ENCODE measurements at places on chromosomes 5 and 9.
A peak's percentile ranks its signal among the peaks of the same experiment; 100 is the strongest.

GRCh38 chr5:15587916-15588315 lies 87.9 kb downstream of the FBXL7 start:
- DNase-seq = peak; percentile 60

- peak; percentile 77 for DNase-seq
Observed at GRCh38 chr5:78731884-78732283, 83.3 kb upstream of the LHFPL2 start.

DNA sequence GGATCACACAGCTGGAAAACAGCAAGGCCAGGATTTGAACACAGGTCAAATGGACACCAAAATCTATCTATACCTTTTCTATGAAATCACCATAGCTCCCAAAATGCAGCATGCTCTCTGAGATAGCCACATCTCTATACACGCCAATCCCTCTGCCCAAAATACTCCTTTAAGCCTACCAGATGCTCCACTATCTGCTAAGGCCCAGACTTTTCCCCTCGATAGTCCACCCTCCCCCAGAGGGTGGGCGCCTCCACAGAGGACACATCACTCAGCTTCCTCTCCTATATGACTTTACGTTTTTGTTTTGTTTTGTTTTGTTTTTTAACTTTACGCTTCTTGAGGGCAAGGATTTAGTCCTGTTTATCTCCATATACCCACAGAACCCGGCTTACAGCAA lies 46.8 kb downstream of the MTMR12 start:
- no peak for DNase-seq

DNA sequence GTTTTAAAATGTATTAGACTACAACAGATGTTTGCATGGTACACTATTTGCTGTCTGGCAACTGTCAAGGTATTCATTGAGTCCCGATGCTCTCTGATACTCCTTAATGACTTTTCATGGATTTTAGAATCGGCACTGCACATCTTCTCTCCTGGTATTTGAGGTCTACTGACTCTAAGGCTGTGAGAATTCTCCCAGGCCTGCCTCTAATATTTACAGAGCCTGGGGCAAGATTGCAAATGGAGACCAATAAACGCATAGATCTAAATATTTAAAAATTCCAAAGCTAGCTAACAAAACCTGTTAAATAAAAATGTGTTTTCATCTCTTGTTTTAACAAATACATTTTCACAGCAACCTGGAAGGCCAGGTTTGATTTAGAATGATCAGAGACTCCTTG lies 291.4 kb upstream of the RFX3 start:
- no peak for DNase-seq

- DNase-seq = no peak
Observed at GRCh38 chr9:134739660-134739968, 98.0 kb downstream of the COL5A1 start.

DNA sequence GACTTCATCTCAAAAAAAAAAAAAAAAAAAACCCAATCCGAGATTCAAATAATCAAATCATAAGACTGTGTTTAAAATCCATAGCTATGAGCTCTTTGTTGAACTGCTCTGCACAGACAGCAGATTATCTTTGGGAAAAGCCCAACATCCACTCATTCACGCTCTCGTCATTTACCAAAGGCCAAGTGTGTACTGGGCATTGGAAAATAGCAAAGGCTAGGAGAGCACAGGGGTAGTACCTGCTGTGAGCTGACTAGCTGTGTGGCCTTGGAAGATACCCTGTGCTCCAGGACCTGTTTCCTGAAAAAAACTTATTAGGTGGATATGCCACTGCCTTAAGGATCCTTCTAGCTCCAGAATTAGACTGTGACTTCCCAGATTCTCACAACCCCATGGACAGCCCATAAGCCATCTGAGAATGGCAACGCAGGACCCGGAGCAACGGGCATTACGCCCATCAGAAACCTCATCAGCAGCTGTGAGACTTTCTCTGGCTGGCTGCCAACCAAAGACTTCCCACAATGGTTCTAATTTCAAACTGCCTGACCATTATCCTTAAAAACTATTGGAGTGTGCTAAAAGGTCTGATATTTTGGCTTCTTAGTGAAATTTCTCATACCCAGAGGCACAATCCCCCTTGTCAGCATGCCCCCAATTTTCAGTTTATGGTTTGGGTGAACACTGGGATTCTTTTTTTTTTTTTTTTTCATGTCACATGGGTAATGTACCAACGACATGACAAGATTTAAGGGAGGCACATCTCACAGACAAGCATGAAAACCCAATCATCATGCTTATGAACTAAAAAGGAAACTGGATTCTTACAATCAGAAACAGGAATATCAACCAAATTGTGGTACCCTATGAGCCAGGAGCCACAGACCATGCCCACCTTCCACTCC lies 16.8 kb downstream of the SERINC5 start:
- peak; percentile 62 for DNase-seq

GRCh38 chr5:68251386-68251785 lies 35.8 kb downstream of the PIK3R1 start:
- no peak for DNase-seq

DNA sequence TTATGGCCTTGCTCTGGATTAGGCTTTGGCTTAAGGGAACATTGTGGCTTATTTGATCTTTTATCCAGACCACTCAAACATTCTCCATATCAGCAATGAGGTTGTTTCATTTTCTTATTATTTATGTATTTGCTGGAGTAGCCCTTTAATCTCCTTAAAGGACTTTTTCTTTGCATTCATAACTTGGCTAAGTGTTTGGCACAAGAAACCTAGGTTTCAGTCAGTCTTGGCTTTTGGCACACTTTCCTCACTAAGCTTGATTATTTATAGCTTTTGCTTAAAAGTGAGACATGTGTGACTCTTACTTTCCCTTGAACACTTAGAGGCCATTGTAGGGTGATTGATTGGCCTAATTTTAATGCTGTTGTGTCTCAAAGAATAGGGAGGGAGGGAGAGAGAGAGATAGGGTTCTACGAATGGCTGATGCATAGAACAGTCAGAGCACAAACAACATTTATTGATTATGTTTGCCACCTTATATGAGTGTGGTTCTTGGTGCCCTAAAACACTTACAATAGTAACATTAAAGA lies 2265.3 kb upstream of the C9orf72 start:
- no peak for DNase-seq

GRCh38 chr5:69113851-69114250 lies 20.0 kb downstream of the SLC30A5 start:
- DNase-seq = no peak
